NCI-H748 treated with DMSO at 0.1 percent for 48 hours (cell line): ENCODE measurements at places on chromosomes 5 and 9.

GRCh38 chr5:133994297-133994989 lies 10.3 kb downstream of the VDAC1 start:
- DNase-seq, result no peak

DNA sequence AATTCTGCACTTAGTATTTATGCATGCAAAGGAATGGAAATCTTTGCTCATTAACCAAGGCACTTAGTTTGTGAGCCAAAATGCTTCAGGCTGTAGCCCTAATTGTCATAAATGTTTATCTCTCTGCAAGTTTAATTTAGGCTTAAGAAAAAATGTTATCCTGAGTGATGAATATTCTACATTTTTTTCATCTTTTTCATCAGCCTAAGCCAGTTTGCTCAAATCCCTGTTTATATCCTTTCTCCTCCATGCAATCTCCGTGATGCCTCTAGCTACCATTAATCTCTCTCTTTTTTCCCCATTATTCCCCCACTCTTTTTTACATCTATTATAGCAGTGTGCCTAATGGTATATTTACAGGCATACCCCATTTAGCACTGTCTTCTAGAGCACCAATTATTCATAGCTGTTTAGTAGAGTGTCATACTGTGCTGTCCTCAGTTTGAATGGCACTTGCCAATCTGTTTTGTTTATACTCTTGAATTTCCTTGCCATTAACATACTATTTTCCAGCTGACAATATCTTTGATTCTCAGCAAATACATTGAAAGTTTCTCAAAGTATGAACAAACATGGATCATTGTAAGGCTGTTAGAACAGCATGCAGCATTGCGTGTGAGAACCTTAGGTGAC lies 1457.0 kb downstream of the MAT2B start:
- DNase-seq, result no peak

GRCh38 chr5:60482301-60482700 lies 217.7 kb downstream of the DEPDC1B start:
- no peak for DNase-seq

GRCh38 chr9:99866398-99866797 lies 40.1 kb upstream of the STX17 start:
- DNase-seq, result no peak

GRCh38 chr5:39014561-39014960 lies 59.6 kb downstream of the RICTOR start:
- no peak for DNase-seq

- no peak for DNase-seq
Observed at GRCh38 chr9:86298873-86299272, 16.5 kb upstream of the ISCA1 start.

DNA sequence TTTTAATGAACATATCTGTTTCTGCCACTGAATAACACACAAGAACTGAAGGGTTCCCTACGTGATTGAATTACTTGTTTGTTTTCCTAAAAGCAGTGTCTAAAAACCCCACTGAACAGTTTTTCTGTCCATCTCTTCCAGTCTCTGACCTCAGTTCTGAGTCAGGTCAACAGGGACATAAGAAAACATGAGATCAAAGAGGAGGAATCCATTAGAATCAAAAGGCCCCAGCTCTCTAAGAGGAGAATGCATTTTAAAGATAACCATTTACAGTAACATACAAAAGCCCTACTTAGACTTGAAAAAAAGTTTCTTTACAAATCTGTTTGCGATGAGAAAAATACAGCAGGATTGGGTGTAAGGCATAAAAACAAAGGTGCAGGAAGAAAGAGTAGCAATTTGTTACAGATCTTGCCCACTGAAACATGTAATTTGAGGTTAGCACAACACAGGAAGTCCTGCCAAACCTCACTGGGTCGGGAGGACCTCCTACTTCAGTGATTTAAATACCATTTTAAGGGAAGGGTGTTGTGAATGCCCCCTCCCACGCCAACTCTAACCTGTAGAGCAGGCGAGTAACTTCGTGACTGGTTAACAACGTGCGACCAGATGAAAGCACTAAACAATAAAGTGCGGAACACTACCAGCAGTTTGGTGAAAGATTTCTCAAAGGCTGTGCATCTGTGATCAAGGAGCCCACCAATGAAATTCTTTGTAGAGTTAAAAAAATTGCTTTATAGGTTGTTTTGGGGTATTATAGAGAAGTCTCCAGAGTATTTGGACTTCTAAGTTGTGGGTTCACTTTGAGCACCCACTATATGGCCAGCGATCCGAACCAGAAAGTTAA lies 1.3 kb downstream of the QSOX2 start:
- no peak for DNase-seq

DNA sequence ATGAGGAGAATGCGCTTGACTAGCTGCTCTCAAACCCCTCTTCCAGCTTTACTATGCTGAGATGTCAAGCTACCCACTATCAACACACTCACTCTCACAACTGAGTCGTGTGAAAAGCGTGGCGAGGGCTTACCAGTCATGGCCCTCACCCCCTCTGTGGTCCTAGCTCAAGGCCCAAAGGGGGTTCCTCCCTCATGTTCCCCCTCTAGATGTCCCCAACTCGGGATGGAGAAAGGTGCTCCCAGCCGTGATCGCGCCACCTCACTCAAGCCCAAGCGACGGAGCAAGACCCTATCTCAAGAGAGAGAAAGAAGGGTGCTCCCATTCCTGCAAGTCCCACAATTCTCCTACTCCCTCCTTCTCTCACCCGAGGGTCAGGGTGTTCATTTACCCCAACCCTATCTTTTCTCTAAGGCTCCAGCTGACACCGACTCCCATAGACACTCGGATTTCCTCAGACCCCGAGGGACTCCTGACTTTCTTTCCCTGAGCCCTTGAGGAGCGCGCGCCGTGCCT lies 559 bp downstream of the SLC38A9 start:
- DNase-seq, result no peak

DNA sequence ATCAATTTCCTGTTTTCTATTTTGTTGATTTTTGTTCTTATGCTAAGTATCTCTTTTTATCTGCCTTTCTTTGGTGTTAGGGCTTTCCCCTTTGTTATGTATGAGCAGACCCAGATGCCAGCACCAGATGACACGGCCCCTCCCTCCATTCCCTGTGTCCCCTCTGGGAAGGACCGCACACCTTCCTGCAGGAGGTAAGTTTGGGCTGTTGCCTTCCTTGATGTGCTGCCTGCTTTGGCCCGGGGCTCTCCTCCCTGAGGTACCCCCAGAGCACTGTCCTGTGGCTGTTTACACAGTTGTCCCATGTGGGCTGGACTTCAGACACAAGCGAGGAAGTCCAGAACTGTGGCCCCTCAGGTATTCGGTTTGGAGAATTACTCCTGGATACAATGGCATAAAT lies 343.8 kb upstream of the IRX1 start:
- DNase-seq, result no peak

DNA sequence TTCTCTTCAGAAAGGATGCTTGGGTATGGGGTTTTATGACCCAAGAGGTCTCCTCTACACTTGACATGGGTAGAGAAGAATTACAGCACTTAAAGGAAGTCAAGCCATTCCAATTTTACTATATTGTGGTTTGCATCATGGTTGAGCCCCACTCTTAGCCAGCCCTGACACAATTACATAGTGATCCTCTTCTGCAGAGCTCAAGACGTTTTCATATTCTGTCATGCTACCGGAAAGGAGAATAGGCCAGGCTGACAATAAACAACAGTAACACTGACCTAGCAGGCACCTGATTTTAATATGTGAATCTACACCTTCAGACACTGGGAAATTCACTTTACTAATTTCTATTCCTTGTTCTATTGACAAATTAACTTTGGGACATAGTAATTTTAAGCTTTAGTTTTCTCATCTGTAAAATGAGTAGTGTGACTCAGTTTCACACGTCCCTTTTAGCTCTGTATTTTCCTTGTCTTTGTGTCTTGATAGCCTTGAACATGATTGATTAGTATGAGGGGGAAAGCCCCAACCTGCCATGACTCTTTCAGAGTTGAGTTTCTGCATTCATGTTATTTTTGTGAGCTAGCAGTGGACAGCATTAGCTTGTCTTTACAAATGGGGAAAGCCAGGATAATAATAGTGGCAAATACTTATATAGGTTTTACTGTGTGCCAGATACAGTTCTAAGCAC lies 83.8 kb downstream of the SV2C start:
- no peak for DNase-seq

- DNase-seq, result no peak
Observed at GRCh38 chr9:76561900-76562299, 102.9 kb downstream of the GCNT1 start.

DNA sequence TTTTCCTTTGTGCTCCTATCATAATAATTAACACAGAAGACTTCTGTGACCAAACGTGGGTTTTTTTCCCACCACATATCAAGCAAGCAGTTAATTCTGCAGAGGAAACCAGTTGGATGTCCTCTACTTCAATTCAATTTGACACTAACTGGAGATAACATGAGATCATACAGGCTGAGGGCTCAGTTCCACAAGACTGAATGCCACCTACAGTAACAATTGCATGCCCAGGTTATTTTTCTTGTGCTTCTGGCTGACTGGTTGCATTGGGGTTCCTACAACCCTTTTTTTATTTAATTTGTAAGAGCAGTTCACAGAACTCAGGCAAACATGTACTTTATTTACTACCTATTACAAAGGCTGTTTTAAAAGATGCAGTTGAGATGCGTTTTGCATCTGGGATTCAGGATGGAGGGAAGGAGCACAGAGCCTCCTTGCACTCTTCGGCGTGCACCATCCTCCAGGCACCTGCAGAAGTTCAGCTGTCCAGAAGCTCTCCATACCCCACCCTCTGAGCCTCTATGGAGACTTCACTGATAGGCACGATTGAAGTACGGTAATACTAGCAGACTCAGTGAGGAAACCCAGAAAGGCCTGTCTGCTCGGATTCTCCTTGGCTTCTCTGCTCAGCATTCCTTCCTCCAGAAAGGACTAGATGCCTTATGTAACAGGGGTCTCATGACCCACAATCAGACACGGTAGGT lies 425.2 kb upstream of the CDH9 start:
- no peak for DNase-seq

DNA sequence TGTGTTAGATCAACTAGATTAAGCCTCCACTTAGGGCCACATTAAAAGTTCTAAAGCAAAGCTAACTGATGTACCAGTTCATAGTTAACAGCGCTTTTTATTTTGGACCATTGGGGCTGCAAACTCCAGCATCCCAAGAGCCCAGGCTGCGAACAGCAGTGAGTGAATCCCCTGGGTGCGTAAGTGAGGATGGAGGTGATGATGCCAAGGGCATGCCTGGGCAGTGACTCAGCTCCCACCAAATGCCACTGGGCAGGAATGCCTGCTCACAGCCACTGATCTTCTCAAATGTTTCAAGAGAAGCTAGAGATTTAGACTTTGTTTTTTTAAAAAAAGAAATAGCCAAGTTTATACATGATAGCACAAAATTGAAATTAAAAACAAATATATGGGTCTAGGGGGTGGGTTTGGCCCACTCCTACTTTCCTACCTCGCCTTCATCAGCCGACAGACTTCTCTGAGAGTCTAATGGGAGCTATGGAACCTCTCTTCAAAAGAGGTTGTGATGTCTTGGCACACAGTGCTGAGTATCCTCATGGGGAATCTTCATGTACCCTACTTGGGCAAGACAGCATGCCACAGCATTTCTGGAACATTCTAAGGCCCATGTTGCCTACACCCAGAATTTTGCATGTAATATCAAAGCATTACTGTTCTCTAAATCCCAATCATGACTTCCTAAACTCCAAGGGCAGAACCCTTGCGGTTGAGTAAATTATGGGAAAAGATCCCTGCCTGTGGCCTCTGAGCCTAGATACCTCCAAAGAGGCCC lies 398.1 kb downstream of the EBF1 start:
- no peak for DNase-seq

GRCh38 chr5:178429491-178430185 lies 160.6 kb downstream of the COL23A1 start:
- no peak for DNase-seq

- DNase-seq, result peak; percentile 52
Observed at GRCh38 chr9:35553670-35554543, 51.2 kb upstream of the TESK1 start.

- no peak for DNase-seq
Observed at GRCh38 chr9:128316421-128316820, 5.8 kb downstream of the TRUB2 start.

DNA sequence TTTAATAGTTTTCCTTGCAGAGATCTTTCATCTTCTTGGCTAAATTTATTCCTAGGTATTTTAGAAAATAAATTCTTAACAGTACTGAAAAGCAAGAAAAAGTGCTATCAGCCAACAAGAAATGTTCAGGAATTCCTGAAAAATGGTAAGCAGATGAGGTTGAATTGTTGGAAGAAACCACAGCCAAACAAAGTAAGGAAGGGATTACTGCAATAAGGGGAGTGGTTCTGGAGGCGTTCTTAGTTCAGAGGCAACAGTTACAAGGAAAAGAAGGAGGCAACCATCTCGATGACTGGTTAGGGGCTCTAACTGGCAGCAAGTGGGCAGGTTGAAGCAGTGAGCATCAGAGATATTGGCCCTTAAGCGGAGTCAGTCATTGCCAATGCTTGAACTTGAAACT lies 12.8 kb upstream of the OR13J1 start:
- DNase-seq, result no peak

- DNase-seq, result peak; percentile 58
Observed at GRCh38 chr9:73200694-73201452, 49.2 kb downstream of the ANXA1 start.

DNA sequence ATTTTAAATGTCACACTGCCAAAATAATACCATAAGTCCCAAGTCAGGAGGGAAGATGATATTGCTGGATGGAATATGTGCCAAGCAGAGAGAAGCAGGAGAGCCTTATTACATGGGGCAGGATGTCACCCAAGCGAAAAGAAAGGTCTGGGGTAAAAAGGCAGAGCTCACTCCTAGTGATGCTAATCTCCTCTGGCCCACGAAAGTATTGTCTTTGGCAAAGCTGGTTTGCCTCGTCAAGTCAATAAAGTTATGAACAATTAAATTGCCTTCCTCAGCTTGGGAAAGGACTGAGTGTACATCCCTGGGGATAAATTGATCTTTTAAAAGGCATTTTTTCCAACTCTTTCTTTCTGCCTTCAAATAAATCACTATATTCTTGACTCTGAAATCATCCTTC lies 220.6 kb downstream of the DMAC1 start:
- DNase-seq, result no peak

DNA sequence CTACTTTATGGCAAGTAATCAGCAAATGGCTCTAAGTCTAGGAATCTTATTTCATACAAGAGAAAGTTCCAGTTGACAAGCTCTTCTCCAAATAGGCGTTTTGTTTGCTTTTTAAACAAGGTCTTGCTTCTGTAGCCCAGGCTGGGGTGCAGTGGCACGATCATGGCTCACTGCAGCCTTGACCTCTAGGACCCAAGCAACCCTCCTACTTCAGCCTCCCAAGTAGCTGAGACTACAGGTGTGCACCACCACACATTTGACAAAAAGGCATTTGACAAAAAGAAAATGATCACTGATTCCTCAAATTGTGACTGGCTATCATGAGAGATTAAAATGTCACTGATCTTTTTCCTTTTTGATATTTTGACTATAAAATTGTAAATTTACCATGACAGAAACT lies 31.8 kb downstream of the NR6A1 start:
- no peak for DNase-seq

DNA sequence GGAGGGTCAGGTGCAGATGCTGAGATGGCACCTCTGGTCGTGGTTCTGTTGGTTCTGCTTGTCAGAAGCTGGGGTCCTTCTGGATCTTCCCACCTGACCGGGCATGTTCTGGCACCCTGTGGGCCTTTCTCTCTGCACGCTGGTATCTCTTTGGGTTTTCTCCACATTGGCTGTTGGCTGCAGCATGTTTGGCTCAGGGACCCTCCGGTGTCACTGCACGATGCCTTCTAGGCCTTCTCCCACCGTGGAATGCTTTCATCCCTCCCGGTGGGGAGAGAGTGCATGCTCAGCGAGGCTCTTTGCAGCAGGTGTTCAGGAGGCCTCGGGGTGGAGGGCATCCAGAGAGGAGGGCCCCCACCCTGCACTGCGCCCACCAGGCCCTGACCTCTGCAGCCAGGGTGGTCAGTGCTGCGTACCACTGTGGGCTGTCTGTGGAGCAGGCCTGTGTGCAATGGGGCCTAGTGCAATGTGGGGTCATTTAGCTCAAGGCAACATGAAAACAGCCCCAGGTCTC lies 119.4 kb downstream of the WNK2 start:
- DNase-seq, result no peak
